ENCODE measurements at places on chromosomes 2 and 18.
A peak's percentile ranks its signal among the peaks of the same experiment; 100 is the strongest.

DNA sequence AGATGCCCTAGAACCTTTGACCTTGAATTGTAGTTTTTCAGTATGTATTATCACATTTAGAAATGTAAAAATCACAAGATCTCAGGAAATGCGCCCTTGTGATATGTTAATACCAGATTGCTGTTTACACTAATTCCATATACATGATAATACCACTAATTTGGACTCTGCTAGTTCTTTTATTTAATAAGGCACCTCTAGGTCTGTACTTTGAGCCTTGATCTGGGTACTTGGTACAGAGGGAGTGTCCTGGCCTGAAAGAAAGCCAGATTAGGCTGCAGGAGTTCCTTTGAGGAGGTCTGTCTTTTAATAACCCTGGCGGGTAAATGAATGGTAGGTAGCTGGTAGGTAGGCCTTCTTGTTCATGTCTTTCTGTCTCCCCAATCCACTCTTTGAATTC lies 26.3 kb downstream of the PLEKHA3 start:
- DNase-seq: no peak

- DNase-seq: no peak
Measured at GRCh38 chr2:21763501-21763900, 639.7 kb downstream of the TDRD15 start.

DNA sequence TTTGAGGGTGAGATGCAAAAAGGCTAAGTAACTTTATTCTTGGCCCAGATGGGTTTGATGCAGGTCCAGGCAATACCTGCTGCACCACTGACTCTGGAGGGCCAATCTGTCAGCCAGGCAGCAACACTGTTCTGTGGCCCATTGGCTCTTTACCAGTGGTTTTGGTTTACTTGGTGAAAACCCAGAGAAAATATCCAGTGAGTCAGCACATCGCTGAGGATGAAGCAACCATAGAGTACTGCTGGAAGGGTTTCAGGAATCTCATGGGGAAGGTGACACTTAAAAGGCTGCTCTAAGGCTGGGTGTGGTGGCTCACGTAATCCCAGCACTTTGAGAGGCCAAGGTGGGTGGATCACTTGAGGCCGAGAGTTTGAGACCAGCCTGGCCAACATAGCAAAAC lies 192.5 kb upstream of the FAM98A start:
- no peak for DNase-seq

GRCh38 chr2:157055660-157056199 lies 201.8 kb upstream of the GALNT5 start:
- DNase-seq: peak; percentile 4

DNA sequence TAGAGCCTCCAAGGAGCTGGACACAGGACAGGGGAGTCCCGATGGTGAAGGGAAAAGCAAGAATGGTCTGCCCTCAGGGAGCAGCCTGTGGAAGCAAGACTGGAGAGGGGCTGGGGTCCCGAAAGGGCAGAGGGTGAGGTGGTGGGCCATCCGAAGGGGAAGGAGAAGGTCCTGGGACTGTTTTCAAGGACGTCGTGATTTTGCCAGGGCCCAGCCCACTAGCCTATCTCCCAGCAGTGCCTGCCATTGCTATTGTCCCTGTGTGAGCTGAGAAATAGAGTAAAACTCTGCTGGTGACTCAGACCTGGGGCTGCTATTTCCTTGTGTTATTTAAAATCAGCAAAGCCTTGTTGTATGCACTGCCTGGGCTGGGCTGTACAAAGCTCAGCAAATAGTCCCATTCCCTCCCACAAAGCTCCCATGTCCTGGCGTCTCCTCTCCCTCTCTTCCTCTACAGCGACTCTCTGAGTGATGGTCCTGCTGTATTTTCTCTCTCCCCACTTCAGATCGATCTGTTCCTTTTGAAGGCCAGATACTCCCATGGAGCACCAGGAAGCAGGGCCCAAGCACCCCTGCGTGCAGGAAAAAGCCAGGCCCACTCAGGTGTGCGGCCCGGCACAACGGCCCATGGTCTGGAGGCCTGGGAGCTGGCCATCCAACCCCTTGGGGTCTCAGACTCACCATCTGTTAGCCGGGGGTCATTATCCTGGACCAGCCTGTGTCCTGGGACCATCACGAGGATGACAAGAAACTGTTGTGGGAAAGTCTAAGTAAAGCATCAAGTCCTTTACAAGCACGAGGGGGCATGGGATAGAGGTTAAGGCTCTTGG lies 65.0 kb upstream of the OTOF start:
- DNase-seq: no peak

GRCh38 chr18:67509741-67510391 lies 6.7 kb downstream of the DSEL start:
- DNase-seq: no peak
